Renal cortical epithelial cell (primary cell): ENCODE measurements at places on chromosomes 3 and 15.

DNA sequence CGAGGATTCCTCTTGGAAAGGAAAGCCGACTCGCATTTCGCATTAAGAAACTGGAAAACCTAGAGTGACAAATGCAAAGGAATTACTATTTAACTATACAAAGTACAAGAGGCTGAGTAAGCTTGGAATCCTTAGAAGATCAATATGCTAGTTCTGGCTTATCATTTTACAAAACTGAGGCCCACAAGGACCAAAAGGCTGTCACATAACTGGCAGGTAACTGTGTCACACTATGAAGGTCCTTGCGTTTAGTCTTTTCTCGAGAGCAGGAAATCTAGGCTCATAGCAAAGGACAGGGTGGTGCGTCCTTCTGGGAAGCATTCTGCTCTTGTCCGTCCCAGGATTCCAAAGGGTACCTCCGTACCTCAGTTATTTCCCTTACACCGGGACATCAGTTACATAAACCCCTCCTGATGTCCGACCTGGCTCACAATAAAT lies 629 bp downstream of the RPL24 start:
- DNase-seq = peak; percentile 21

DNA sequence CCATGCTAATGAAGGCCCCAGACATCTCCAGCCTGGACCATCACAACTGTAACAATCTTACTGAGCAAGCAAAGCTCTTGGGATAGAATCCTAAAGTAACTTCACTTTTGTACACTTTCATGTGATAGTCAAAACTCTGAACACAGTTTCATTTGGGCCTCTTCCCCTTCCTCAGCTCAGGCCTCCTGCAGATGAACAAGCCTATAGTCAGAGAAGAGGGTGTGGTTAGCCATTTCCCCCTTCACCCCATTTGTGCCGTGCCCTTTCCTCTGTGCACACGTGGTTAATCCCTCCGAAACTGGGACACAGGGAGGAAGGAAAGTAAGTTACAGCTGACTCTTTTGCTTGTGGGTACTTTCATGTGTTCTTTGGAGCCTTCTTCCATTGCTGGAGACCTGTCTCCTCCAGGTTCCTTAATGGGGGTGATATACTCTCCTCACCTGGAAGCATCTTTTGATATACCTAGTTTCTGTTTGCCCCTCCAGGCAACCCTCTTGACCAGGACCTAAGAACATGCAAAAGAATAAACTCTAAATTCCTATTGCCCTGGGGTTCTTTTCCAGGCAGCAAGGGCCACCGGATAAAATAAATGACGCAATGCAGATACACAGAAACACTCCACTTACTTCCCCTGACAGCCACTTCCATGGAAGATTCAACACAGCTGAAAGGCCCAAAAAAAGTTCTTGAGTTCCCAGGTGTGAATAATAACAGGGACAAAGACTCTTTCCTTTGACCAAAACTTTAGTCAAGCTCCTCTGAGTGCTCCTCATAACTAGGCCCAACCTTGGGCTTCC lies 29.6 kb upstream of the CSTA start:
- DNase-seq = no peak

- no peak for DNase-seq
Measured at GRCh38 chr3:123113889-123114450, 47.1 kb downstream of the PDIA5 start.

- peak; percentile 27 for DNase-seq
Measured at GRCh38 chr15:80695911-80696661, 976 bp downstream of the ABHD17C start.

- no peak for DNase-seq
Measured at GRCh38 chr3:155329513-155330048, 36.1 kb upstream of the STRIT1 start.

DNA sequence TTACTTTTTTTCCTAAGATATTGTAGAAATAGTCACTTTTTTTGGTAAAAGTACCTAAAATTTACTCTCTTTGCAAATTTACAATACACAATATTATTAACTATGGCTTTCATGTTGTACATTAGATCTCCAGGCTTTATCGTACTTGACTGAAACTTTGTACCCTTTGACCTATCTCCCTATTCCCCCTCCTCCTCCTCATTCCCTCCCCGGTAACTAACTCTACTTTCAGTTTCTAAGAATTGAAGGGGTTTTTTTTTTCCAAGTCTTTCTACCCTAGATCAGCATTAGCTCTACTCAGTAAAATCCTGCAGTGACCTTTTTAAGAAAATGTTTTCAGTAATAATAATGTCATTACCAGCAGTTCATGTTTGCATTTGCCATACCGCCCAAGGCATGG lies 10.1 kb downstream of the HACL1 start:
- DNase-seq = no peak
